Central memory CD8-positive, alpha-beta T cell (primary cell): ENCODE measurements at places on chromosomes 3 and 15.

GRCh38 chr3:153252963-153253362, 90.9 kb downstream of the RAP2B start:
- H3K4me1 ChIP-seq, result peaks cover 48% of the 10 kb centered on the region
- no peak for DNase-seq
- no peak overlapping the region for H3K27ac ChIP-seq
- H3K4me3 ChIP-seq, result no peak overlapping the region

DNA sequence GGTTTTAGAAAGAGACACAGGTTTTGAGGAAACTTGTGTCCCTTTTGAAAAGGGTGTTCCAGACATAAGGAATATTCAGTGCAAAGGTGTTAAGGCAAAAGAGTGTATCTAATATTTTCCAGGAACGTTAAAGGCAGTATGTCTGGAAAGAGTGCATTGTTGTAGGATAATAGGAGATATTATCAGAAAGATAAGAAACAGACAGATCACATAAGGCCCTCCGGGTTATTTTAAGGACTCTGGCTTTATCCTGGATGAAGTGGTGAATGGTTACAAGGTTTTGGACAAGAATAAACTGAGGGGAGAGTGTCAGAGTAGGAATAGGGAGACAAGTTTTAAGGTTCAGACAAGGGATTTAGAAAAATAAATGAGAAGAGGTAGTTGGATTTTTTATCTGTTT, 493.7 kb upstream of the GRM7 start:
- DNase-seq, result no peak
- no peaks in the 10 kb centered on the region for H3K36me3 ChIP-seq
- H3K27ac ChIP-seq, result no peak overlapping the region
- H3K27me3 ChIP-seq, result no peaks in the 10 kb centered on the region
- H3K4me1 ChIP-seq, result no peaks in the 10 kb centered on the region
- H3K4me3 ChIP-seq, result no peak overlapping the region

DNA sequence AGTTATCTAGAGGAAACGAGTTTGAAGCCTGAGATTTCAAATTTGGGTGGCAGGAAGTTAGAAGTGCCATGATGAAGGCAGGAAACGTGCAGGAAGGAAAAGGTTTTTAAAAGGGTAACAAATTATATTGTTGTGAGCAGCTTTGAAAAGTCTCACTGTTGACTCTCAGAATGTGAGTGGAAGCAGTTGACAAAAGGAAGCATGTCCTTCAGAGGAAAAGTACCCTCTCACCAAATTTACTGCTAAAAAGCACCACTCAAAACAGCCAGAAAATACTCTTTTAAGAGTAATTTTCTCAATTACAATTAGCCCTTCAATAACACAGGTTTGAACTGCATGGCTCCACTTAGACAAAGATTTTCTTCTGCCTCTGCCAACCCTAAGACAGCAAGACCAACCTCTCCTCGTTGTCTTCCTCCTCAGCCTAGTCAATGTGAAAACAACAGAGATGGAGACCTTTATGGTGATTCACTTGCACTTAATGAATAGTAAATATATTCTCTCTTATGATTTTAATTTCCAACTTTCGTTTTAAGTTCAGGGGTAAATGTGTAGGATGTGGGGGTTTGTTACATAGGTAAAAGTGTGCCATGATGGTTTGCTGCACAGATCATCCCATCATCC, 117.1 kb upstream of the LIPC start:
- peak overlapping the region; percentile 92 for H3K27ac ChIP-seq
- H3K4me1 ChIP-seq, result peaks cover 41% of the 10 kb centered on the region
- H3K36me3 ChIP-seq, result peaks cover 4% of the 10 kb centered on the region
- H3K4me3 ChIP-seq, result peak overlapping the region; percentile 0

DNA sequence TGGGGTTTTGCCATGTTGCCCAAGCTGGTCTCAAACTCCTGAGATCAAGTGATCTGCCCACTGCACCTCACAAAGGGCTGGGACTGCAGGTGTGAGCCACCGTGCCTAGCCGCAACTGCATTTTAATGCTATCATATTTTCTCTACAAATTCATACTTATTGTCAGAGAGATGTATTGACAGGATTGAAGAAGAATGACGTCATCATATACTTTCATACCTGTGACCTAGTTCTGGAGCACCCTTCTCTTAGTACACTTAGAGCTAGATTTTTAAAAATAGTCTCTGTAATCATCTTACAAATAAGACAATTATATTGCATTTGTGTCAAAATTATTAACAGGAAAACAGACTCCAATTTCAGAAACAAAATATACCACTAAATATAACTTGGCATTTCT, 242.8 kb upstream of the PDZRN3 start:
- H3K4me3 ChIP-seq, result no peak overlapping the region
- no peak overlapping the region for H3K27ac ChIP-seq
- no peaks in the 10 kb centered on the region for H3K36me3 ChIP-seq
- no peaks in the 10 kb centered on the region for H3K4me1 ChIP-seq

GRCh38 chr3:88113311-88114162, 36.2 kb upstream of the C3orf38 start:
- no peaks in the 10 kb centered on the region for H3K27me3 ChIP-seq
- H3K36me3 ChIP-seq, result peaks cover 11% of the 10 kb centered on the region
- DNase-seq, result peak; percentile 48
- H3K27ac ChIP-seq, result no peak overlapping the region
